ENCODE measurements at places on chromosomes 2 and 18.

GRCh38 chr2:65017335-65017734 lies 28.1 kb downstream of the SLC1A4 start:
- no peak for DNase-seq

GRCh38 chr2:174124181-174124580 lies 124.2 kb downstream of the OLA1 start:
- no peak for DNase-seq

GRCh38 chr2:128233790-128234395 lies 84.8 kb downstream of the HS6ST1 start:
- DNase-seq, result no peak

DNA sequence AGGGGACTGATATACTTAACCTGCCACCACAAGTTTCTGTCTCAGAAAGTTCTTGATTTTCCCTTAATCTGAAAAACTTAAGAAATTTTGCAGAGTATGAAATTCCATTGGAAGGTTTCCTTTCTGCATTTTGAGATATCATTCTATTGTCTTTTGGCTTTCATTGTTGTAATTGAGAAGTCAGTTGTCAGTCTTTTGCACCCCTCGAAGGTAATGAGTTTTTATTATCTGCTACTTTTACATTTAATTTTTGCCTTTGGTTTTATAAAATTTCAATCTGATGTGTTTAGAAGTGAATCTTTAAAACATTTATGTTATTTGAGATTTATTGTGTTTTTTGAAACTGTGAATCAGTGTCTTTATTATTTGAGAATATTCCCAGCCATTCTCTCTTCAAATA lies 4.8 kb upstream of the IL36A start:
- no peak for DNase-seq

DNA sequence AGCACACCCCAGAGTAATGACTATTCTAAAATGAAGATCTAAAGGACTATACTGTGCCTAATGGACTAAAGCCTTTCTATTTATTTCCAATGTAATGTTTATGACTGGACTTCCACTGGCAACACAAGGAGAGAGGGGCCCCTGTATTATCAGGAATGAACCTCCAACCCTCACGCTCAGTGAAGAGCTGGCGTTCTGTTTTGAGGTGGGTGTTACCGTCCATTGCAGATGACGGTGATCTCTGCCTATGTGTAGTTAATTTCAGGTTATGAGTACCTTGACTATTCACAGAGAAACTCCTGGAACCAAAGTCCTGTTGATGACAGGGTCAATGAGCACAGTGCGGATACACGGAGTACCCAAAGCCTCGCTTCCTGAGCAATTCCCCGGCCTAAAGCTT lies 85.4 kb downstream of the MEP1B start:
- DNase-seq, result no peak

DNA sequence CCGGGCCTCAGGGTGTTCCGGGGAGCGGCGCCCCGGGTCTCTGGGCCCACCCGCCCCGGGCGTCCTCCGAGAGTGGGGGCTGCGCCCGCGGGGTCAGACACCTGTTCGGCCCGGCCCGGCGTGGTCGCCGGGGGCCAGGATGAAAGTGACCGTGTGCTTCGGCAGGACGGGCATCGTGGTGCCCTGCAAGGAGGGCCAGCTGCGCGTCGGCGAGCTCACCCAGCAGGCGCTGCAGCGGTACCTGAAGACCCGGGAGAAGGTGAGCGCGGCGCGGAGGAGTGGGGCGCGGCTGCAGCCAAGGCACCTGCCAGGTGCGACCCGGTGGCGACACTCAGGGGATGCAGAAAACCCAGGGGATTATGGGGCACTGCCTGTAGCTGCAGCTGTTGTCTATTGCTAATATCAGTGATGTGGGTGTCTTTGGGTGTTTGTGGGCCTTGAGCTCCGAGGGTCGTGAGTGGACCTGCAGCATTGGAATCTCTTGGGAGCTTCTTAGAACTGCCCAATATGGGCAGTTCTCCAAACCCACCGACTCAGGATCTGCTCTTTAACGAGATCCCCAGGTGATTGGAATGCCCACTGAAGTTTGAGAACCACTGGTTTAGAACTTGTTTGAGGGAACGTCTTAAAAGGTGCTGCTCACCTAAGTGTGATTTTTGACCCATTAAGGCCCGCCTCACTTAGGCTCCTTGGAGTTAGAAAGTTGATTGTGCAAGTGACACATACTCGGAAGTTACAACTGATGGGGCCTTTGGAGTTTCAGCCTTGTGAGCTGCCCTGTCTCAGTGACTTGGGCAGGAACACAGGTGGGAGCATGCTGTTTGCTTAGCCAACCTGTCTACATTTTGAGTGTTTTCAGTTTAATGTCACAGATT lies 823 bp downstream of the PARD3B start:
- no peak for DNase-seq

DNA sequence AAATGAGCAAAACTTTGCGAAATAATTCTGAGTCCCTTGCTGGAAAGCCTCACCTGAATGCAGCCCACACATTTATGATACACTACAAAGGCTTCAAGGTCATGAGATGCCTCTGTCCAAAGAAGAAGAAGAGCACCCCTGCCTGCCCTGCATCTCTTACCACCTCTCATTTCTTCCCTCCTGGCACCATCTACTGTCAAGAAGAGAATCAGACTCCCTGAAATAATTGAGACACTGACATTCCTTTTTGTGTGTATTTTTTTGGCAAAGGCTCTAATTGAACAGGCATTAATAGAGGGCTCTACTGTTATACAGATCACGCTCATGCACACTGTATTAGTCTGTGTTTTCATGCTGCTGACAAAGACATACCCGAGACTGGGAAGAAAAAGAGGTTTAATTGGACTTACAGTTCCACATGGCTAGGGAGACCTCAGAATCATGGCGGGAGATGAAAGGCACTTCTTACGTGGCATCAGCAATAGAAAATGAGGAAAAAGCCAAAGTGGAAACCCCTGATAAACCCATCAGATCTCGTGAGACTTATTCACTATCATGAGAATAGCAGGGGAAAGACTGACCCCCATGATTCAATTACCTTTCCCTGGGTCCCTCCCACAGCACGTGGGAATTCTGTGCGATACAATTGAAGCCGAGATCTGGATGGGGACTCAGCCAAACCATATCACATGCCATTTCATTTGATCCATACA lies 176.3 kb downstream of the ALPK2 start:
- DNase-seq, result no peak

- DNase-seq, result no peak
Observed at GRCh38 chr2:2422621-2423020, 91.5 kb upstream of the MYT1L start.

DNA sequence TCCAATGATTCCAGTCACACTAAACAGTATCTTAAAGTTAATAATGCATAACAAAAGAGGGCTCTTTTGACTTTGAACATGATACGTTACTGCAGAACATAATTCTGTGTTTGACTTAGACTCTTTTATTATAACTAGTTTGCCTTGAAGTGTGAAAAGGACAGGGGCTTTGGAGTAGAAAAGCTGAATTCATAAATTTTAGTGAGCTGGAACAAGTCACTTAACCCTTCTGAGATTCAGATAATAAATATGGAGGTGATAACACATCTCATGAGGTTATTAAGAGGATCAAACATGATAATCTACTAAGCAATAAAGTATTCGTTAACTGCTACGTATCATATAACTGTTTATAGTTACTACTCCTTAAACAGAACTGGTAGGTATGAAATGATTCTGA lies 44.7 kb upstream of the FLACC1 start:
- DNase-seq, result no peak

DNA sequence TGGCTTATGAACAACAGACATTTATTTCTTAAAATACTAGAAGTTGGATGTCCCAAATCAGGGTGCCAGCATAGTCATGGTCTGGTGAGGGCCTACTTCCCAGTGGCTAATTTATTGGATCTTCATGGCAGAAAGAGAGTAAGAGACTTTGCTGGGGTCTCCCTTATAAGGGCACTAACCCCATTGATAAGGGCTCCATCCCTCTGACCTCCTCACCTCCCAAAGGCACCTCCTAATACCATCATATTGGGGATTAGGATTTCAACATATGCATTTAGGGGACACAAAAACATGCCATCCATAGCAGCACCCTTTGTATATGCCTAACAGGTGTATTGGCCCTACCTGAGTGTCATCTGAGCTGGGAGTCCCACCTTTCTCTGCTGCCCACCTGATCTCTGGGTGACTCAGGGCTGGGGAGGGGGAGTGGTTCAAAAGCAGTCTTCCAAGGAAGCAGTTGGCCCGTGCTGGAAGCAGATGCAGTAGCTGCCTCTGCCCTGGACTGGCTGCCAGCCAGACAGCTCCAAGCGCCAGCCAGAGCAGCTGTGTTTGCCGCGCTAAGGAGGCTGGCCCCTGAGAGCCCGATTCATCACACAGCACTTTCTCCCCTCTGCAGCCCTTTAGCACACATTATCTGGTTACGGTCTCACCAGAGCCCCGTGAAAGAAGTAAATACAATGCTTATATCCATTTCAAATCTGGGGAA lies 84.6 kb downstream of the SMAD7 start:
- DNase-seq, result no peak

DNA sequence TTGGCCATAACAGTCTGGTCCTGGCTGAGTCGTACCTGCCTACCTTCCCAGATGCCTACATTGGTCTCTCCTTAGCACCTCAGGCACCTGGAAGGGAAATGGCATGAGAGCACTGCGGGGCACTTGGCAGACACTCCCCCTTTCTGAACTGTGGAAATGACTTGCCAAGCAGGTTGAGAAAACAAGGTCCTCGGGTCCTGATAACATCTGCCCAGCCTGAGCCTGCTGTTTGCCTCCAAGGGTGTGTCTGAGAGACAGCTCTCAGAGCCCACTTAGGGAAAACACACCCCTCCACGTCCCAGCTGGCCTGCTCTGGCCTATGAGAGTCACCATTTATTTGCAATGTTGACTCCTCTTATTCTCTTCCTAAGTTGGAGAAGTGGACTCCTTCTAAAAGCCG lies 10.5 kb downstream of the FAM110C start:
- no peak for DNase-seq

DNA sequence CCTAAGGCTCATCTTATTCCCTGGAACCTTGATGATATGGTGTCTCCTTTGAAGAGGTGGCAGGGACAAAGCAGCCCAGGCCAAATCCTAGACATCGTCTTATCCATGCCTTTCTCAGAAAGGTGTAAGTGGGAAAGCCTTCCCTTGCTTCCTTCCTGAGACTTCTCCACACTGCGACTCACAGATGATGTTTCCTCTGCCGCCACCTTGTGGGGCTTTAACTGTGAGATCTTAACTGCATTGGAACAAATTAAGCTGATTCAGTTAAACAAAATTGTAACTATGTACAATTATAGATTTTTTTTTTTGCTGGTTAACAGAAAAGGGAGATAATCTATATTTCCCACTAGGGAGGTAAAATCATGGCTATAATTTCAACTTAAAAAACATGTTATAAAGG lies 10.0 kb upstream of the GCA start:
- DNase-seq, result no peak

DNA sequence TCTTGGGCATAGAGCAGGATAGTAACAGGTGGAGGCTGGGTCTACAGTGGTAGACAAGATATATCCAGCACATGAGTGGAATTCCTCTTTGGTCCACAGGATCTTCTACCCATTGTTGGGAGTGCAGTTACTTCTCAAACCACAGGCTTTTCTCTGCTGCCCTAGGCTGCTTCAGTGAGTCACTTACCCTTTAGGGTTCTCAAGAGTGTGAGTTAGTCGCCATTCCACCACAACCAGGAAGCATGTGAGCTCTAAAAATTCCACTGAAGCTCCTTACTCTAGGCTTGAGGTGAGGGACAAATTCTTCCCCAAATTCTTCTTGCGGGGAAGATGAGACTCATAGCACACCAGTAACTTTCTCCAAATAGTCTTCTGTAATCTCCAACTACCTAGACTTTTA lies 189.4 kb downstream of the PLCL1 start:
- DNase-seq, result no peak

- no peak for DNase-seq
Observed at GRCh38 chr2:49335546-49335945, 181.2 kb upstream of the FSHR start.

GRCh38 chr2:30492619-30493018 lies 45.6 kb downstream of the LCLAT1 start:
- DNase-seq, result no peak

DNA sequence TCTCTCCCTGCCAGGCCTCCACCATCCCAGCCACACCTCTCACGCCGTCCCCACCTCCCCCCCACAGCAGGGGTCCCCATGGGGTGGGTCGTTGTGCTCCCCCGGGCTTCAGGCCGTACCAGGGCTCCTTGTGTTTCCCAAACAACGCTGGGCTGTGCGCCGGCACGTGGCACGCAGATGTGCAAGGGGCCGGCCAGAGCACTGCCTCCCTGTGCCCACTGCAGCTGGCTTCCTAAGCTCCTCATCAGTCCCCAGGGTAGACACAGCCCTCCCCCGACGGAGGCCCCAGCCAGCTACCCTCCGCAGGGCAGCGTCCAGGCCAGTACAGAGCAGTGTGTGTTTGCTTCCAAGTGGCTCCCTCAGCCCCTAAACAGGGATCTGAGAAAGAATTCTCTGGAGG lies 34.0 kb downstream of the BIN1 start:
- DNase-seq, result no peak
